ENCODE measurements at places on chromosomes 5 and 9.

GRCh38 chr5:147509710-147510651 lies at the start of gene DPYSL3:
Gene DPYSL3 (minus strand): TSS chr5:147510068. CDS start chr5:147509858, 210 bp downstream.
- no peak for DNase-seq

DNA sequence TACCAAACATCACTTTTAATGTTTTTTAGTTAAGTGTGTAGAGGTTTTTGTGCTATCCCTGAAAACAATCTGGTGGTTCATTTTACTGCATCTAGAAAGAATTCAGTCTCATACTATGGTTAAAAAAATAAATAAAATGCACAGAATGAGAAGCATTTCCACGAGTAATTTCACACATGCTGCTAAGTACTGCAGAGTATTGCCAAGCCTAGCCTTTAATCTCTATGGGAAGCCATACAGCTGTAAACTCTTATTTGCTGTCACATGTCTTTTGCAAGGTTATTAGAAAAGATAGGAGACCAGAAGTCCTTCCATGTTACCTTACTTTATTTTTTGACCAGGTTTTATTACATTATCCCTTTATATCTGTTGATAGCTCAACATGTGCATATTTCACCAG lies 37.6 kb upstream of the MAN2A1 start:
- no peak for DNase-seq

DNA sequence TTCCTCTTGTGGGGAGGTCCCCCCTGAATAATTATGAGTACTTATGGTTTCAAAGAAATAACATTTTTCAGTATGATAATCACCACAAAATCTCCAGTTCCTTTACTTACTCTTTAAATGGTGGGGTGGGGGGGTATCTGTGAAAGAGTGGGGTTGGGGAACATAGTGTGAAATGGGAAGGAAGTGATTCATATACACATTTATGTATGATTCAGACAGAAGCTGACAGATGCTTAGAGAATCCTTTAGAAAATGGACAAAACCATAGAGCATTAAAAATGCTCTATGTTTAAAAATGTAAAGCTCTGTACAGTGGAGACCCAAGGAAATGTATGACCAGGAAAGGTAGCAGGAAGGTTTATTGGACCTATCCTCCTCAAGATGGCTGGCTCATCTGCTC lies 267.5 kb upstream of the GRIA1 start:
- DNase-seq: no peak

- no peak for DNase-seq
Observed at GRCh38 chr9:125789196-125789595, 42.0 kb downstream of the PBX3 start.

GRCh38 chr9:33172256-33173238 lies 5.4 kb upstream of the B4GALT1 start:
- no peak for DNase-seq

GRCh38 chr9:90774682-90775081 lies 26.9 kb upstream of the SYK start:
- no peak for DNase-seq

DNA sequence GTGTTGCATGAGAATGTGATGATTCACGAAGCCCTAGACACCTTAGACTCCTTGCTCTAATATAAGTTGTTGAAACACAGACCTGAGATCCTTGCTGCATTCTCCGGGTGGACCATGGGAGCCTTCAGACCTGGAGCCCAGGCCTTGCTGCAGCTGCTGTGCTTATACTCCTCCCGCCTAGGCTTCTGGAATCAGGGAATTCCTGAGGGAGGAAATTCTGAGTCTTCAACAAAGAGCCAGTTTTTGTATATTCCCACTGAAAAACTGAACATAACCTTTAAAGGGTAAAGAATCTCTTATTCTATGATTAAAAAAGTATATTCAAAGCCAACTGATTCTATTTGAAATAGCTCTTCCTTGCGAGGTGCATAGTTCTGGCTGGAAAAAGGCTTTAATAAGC lies 245.1 kb upstream of the ELAVL2 start:
- DNase-seq: no peak

- DNase-seq: no peak
Observed at GRCh38 chr5:109454731-109455505, 45.1 kb upstream of the PJA2 start.

DNA sequence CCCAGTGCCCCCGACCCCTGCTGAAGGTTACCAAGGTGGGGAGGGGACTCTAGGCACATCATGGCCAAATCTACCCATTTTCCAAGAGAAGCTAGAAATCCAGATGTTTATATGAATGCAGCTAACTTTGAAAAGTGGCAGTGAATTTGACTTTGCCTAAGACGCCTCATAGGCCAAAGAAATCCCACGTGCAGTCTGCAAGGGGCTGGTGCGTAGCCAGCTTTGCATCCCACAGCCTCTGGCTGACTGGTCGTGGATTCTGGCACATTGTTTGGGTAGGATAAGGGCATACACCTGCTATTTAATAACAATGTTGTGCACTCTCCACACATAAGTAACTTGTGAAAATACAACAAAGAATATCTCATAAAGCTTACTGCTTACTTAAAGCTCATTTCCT lies 3.5 kb upstream of the GADD45G start:
- DNase-seq: no peak

DNA sequence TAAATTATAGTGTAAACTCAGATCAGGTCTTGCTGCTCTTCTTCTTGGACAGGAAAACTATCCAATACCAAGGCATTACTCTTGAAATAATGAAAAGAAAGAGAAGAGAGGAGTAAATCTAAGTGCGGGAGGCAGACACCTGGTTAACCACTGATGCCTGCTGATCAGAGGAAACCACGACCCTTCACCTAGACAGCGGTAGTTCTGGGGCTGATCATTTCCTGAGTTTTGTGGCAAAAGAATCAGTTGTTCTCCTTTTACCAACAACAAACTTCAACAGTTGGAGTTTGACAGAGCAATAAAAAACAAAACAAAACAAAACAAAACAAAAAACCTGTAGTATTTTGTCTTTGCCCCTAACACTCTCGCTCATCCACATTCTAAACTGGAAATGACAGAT lies 3.0 kb downstream of the RLN1 start:
- DNase-seq: peak; percentile 62

DNA sequence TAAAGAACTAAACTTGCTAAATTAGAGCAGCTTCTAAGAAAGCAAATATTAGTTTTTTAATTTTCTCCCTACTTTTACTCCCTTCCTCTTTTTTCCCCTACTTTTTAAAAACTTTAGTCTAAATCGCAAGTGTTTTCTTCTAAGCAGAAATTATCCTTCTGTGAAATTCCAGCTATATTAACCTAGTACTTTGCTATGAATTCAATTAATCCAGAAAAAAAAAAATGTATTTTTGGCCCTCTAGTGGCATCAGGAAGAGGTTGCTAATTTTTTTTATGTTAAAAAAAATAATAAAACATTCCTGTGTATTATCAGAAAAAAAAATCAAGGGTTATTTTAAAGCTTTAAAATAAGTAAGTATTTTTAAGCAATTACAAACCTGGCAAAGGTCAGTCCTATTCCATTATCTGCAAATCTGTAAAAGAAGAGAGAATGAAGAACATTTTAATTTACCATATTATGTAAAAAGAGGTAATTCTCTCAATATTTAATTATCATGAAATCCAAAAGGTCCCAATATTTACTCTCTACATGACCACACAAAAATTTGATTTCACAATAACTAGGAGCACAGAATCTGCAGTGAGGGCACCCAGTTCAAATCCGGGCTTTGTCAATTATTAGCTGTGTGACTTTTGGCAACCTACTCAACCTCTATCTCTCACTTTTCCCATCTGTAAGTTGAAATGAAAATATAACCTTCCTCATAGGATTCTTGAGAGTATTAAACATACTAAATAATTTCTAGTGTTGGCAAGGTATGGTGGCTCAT lies 52.0 kb downstream of the CEMIP2 start:
- no peak for DNase-seq

- no peak for DNase-seq
Observed at GRCh38 chr9:127803507-127804352, 1.0 kb downstream of the FPGS start.

DNA sequence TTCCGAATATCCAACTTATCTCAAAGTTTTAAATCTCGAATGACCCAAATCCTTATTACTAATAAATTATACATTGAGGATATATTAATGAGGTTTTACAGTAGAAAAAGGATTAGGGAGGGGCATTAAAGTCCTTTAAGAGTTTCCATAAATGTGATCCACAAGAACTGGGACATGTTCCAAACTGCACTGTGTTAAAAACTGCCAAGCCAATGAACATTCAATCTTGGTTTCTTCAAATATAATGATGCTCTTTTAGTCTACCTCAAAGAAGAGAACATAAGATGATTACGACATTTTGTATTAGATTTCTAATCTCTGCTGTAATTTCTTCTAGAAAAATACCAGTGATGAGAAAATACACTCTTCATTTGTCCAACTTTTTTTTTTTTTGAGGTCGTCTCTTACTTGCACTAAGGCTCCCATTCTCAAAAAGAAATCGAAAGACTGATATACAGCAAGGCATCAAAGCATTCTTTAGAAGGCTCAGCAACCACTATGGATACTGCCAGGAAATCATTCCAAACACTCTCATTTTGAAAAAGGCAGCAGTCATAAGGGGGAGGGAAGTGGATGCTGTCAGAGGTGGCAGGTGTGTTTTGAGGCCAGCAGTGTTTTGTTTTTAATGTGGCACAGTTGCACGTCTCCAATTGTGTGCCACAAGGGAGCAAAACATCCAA lies 1.7 kb downstream of the PTAR1 start:
- no peak for DNase-seq

DNA sequence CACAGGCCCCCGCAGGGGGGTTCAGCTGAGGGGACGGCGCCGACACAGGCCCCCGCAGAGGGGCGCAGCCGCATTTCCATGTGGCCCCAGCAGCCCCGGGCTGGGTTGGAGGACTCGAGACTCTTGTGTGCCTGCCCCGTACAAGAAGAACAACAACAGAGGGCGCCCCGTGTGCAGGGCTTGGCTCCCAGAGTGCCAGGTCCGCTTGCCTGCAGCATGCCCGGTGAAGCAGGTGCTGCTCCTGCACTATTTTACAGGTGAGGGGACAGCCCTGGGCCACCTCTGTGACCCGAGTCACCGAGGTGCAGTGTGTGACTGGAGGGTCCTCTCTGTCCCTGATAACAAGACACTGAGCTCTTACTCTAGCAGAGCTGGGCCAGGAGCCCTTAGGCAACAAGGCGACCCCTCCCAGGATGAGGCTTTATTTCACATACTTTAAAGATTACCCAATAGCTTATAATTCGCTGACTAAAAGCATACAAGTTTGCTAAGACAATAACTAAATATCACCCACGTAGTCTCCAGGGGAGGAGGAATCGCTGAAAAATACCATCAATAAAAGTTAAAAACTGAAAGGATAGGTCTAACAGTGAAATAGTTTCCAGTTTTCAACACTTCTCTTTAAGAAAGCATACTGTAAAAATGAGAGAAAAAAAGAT lies 41.7 kb upstream of the SLC9A3 start:
- DNase-seq: no peak

DNA sequence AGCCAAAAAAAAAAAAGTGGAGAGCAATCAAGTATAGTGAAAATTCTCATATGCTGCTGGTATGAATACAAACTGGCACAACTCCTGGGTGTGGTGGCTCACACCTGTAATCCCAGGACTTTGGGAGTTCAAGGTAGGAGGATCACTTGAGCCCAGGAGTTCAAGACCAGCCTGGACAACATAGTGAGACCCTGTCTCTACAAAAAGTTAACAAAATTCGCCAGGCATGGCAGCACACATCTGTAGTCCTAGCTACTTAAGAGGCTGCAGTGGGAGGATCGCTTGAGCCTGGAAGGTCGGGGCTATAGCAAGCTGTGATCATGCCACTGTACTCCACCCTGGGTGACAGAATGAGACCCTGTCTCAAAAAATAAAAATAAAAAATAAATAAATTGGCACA lies 51.7 kb downstream of the FNIP1 start:
- DNase-seq: no peak

DNA sequence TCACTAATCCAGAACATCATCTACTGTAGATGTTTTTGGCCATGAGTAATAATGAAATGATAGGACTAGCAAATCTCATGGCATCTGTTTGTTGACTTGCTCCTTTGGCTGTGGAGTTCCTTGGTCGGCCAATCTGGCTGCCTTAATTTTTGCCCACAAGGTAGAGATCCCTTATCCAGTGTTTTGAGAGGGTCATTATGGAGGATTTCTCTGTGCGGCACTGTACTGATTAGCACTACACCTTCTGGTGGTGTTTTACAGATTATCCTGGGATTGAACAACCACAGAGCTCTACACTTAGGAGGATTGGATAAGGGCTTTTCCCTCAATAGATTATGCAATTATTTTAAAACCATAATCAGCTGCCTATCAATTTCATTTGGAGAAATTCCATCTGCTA lies 3.2 kb upstream of the ENHO start:
- DNase-seq: no peak

GRCh38 chr5:15080219-15080618 lies 208.6 kb upstream of the ANKH start:
- no peak for DNase-seq

DNA sequence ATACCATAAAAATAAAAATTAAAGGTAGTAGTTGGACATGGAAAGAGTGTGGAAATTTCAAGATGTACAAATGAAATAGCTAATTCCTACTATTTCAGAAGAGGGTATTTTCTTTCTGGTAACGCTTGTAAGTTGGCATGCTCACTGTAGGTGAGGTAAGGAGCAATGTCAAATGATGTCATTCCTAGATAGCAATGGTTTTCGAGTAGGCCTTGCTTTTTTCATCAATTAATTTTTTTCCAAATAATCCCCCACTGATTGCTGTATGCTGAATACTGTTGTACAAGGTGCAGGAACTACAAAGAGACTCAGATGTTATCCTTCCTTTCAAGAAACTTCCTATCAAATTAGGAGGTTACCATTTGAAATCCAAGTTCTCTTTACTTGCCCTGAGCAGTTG lies 928 bp upstream of the SELENOP start:
- no peak for DNase-seq

GRCh38 chr5:35138232-35138631 lies 90.5 kb upstream of the AGXT2 start:
- DNase-seq: no peak

DNA sequence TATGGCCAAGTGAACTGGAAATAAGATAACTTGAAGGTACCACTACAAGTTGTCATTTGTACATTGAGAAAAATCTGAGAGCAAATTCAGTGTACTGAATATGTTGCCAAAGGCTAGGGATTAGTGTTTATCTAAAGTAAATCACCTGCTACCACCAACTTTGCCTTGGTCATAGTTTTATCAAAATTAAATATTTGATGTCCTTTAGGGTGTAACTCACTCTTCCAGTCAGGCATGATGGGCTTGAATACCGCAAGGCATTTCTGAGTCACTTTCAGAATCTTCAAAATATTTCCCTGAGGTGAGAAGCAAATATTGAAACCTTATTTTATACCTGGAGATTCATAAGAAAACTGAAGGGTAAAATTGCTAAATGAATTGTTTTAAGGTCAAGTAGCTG lies 1338.6 kb upstream of the ACO1 start:
- no peak for DNase-seq

DNA sequence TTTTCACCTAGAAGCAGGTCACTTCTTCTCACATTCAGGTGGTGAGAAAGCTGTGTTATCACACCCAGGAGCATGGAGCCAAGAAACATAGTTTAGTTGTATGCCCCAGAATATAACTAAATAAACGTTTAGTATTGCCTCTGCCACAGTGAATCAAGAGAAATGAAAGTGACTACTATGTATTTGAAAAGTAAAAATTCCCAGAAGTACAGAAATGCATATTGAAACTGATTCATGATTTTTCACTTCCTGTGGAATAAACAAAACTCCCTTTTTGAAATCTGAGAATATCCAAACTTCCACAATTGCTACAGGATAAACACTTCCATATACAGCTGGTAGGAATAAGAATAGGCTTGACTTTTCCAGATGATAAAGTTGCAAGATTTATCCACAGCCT lies 15.3 kb upstream of the NINJ1 start:
- DNase-seq: no peak

- DNase-seq: no peak
Observed at GRCh38 chr5:119333421-119333851, 22.4 kb upstream of the TNFAIP8 start.
